ENCODE measurements at places on chromosomes 1 and 21.

- DNase-seq, result no peak
Observed at GRCh38 chr1:182984621-182985020, 31.7 kb upstream of the SHCBP1L start.

DNA sequence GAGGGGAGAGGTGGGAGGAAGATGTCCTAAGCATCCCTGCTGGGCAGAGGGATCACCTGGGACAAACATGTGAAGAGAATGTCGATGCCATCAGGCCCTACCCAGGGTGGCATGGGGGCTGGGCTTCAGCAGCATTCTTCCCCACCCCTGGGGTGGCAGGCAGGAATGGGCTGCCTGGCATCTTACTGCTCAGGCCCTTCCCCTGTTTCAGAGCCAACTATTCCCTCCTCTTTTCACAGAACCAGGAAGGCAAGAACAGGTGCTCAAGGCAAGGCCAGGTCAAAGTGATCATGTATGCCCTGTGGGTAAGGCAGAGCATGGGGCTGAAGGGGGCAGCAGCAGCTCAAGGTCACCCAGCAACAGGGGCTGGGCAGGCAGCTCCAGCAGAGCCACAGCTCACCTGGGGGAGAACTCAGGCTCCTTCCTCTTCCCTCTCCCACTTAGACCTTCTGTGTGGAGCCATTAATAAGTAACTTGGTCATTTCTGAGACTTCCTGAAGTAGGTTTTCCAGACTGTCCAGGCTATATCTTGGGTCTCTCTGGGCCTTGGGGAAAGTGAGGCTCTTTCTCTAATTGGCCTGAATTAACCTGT is 56.4 kb downstream of the ELK4 start:
- DNase-seq, result no peak

- no peak for DNase-seq
Observed at GRCh38 chr1:50419192-50419906, 3.9 kb downstream of the DMRTA2 start.

DNA sequence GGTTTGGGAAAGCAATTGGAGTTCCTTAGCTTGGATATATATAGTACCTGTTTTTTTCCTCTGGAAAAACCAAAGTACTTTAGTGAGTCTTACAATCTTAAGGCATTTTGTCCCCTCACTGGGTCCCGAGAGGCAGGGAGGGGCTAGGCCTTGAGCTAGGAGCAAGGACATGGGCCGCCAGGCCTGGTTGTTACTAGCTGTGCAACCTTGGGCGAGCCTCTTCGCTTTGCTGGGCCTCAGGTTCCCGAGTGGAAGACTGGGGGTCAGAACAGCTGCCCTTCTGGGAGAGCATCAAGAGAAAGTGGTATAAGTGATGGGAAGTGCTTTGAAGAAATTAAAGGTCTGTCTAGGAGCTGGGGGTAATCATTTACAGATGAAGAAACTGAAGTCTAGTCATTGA is 553.2 kb downstream of the KIF26B start:
- DNase-seq, result no peak

DNA sequence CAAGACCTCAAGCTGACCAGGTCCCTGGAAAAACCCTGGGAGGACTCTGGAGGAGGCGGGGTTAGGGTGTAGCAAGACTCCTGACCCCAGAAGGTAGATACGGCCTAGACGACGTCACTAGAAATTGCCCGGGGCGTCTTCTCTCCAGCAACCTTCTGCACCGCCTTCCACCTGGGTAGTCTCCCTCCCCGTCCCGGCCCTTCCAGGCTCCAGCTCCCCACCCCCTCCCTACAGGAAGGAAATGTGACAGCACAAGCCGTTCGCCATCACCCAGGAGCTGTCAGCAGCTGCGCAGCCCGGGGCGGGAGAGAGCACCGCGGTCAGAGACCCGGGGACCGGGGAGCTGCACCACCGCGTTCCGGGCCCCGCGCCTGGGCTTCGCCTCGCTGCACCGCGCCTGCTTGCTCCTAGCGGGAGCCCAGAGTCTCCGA is 20.0 kb downstream of the SERTAD4 start:
- peak; percentile 7 for DNase-seq

All from germinal center (tissue), 1 donor.